HEK293T (cell line): ENCODE measurements at places on chromosomes 7 and 10.

GRCh38 chr7:51077987-51078370, 238.6 kb downstream of the COBL start:
- no peak for DNase-seq

DNA sequence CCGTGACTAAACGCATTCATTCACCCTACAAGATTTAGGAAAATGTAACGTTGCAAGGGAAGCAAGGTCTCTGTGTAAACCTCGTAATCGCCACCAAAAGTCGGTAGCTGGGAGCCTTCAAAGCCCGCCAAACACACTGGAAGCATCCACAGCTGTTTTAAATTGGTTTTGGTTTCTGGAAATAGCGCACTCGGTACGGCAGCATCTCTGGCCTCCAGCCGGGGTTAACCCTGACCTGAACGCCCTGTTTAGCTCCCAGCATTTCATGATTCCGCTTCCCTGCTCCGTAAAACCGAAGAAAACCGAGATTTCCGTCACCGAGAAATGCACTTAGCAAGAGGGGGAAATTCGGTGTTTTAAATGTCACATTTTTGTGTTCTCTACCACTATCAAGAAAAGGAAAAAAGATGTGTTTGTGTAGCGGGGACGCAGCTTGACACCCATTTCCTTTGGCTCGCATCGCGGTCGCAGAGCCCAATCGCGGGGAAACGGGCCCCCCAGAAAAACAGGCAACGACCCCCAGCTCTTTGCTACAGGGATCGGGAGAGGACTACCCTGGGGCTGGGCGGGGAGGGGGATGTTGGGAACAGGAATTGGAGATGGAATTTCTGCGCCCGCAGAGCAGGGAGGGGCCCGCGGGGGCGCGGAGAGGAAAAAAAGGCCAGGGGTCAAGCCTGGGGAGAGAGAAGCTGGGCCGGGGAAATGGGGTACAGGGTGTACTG, 646 bp downstream of the SGCE start:
- DNase-seq, result peak; percentile 9

DNA sequence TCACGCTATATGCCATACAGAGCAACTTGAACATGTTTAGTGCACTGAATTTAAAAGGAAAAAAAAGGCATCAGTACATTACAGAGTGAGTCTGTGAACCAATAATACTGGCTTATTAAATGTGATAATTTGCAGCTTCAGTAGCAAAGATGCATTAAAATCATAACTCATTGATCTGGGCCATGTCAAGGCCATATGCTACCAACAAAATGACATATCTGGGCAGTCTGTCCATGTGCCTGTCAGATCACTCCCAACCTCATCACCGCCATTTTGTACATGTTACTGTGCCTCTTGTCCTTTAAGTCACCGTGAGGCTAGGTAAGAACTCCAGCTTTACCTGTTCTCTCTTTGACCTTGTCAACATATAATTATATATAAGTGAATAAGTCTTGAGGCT, 307.4 kb upstream of the LRGUK start:
- DNase-seq, result no peak

GRCh38 chr10:11962176-11962575, 80.4 kb downstream of the UPF2 start:
- no peak for DNase-seq

- no peak for DNase-seq
These were observed 78.9 kb downstream of the ADAM12 start for GRCh38 chr10:126309228-126309883.

DNA sequence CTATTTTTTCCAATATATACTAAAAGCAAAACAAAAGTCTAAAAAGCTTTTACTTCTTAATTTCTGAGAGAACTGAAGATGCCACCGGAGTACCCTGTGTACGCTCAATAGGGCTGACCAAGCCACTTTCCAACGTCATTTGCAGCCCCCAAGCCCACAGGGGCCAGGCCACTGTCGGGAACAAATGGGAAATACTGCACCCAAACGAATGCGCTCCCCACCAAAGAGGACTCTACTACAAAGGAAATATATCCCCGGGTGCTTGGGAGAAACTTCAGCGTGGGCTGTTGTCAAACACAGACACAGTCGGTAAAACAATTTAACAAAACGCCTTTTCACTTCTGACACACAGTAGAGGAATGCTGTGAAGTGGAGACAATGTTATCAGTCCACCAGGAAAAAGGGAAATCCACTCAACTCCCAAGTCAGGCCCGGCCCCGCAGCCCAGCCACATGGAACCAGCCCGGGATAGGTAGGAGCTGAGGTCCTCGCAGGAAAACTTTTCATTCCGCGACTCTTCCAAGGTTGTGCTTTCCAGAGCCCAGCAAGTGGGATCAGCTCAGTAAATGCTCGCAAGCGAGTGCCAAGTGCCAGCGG, 1.4 kb downstream of the PARD3 start:
- peak; percentile 24 for DNase-seq

DNA sequence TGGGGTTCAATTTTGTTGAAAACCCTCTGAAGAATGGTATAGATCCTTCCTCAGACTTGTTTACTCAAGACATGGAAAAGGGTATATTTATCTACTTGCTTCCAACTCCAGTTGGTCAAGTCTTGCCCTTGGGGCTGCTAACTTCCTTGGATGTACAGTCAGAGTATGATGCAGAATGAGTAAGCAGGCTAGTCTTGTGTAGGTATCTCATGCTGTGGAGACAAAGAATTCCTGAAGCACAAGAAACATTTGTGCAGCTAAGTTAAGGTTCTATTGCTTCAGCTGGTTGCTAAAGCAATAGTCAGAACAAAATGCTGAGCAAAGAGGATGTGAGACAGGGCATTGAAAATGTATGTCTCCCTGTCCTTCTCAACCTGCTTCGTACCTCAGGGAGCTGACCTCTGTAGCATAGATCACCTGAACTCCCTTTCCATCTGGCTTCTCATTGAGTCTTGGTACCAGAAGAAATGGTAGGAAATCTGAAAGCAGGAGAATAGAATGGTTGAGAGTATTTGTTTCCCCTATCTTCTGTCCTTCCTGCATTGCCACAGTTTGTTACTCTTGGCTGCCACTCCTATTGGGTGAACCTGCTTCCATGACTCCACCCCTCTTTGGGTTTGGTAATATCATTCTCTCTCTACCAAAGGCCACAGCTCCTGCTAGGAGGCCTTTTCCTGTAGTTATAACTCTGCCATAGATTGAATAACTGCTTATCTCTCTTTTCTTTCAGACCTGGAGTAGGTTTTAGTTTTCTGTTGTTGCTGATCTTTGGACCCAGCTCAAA, 346.0 kb downstream of the PHF14 start:
- no peak for DNase-seq
